Fibroblast of lung (primary cell): ENCODE measurements at places on chromosomes 11 and 22. TPM values are rescaled to one million over a fixed set of nuclear protein-coding genes. Genes with fewer than 3 reads are reported as not detected.
A peak's percentile ranks its signal among the peaks of the same experiment; 100 is the strongest.

DNA sequence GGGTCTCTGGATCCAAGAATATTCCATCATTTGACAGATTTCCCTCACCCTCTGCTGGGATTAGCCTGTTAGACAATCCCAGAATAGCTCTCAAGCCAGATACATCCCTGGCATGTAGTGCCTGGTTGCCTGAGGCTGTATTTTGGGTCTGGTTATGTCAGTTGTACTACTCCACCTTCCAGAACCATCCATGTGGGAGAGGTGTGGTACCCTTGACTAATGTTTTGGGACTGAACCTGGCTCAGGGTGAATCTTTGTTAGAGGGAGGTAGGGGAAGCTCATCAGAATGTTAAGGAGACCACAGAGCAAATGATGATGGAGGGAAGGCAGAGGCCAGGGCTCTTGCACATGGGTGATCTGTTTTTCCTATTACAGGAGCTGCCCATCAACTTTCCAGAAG, 5.2 kb downstream of the C11orf52 start:
- DNase-seq = no peak
- no peaks in the 10 kb centered on the region for H3K27me3 ChIP-seq
- H3K27ac ChIP-seq = peak overlapping the region; percentile 75
- peaks cover 11% of the 10 kb centered on the region for H3K4me1 ChIP-seq
- no peak overlapping the region for H3K4me3 ChIP-seq

DNA sequence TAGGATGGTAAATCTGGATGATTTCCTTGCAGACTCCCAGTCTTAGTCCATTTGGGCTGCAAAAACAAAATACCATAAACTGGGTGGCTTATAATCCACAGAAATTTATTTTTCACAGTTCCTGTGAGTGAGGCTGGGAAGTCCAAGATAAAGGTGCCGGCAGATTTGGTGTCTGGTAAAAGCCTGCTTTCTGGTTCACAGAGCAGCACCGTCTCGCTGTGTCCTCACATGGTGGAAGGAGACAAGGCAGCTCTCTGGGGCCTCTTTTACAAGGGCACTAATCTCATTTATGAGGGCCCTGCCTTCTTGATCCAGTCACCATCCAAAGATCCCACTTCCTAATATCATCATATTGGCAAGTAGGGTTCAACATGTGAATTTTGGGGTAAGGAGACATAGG, 8.9 kb downstream of the USP47 start:
- H3K27ac ChIP-seq = no peak overlapping the region
- H3K27me3 ChIP-seq = no peaks in the 10 kb centered on the region
- H3K4me3 ChIP-seq = no peak overlapping the region
- DNase-seq = no peak
- H3K4me1 ChIP-seq = peaks cover 2% of the 10 kb centered on the region

GRCh38 chr11:87290304-87290922, 252.7 kb downstream of the TMEM135 start:
- H3K27me3 ChIP-seq = no peaks in the 10 kb centered on the region
- H3K27ac ChIP-seq = no peak overlapping the region
- H3K4me3 ChIP-seq = no peak overlapping the region
- peak; percentile 45 for DNase-seq
- H3K36me3 ChIP-seq = no peaks in the 10 kb centered on the region

DNA sequence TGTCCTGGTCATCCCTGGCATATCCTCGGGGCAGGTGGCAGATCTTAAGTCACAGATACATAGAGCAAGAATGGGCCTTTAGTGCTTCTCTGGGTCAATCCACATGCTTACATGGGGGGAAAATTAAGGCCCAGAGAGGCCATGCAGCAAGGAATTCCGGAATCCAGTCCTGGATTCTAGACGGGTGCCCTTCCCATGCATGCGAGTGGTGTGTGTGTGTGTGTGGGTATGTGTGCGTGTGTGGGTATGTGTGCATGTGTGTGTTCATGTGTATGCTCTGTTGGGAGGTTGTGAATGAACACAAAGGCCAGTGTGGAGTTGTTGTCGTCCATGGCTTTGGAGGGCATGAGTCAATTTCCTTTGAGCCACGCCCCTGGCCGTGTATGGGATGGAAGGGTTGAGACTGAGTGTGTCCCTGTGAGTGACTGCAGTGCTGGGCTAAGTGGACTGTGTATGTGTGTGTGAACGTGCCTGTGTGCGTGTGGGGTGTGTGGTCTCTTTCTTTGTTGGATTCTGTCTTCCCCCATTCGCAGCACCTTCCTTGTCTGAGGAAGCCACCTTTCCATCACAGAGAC, 33.4 kb upstream of the EIF3D start:
- no peaks in the 10 kb centered on the region for H3K4me1 ChIP-seq
- no peaks in the 10 kb centered on the region for H3K36me3 ChIP-seq
- DNase-seq = peak; percentile 48
- no peak overlapping the region for H3K27ac ChIP-seq

DNA sequence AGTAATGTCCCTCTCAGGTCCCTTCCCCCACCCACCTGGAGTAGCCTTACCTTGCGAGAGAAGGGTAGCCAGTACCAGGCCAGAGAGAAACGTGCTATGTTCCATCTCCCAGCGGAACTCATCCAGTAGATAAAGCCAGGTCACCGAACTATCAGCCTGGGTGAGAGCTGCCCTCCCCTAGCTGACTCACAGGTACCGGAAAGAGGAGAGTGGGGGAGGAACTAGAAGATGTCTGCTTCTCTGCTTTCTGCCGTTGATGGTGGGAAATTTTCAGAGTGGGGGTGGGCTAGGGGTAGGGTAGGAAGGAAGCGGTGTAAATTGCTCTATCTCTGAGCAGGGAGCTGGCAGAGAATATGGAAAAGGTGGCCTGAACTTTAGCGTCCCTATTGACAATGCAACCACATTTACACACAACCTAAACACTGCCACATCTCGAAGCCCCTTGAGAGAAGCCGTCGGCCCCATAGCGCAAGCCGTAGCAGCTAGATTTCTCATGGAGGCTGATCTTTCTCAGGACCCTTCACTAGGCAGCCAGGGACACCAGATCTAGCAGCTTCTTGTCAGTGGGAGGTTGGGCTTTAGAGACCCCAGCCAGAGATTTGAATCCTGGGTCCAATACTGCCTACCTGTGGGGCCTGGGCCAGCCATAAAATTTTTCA, at the start of gene CD3D:
TSS of gene CD3D (minus strand) at position 203 of the 659 bp plus-strand sequence. CDS start at position 105, 98 bp downstream.
- no peaks in the 10 kb centered on the region for H3K4me1 ChIP-seq
- H3K4me3 ChIP-seq = no peak within 1 kb of the TSS
- no peak within 1 kb of the TSS for H3K27ac ChIP-seq
- no peaks in the 10 kb centered on the region for H3K36me3 ChIP-seq
- peaks cover 3% of the 10 kb centered on the region for H3K27me3 ChIP-seq

DNA sequence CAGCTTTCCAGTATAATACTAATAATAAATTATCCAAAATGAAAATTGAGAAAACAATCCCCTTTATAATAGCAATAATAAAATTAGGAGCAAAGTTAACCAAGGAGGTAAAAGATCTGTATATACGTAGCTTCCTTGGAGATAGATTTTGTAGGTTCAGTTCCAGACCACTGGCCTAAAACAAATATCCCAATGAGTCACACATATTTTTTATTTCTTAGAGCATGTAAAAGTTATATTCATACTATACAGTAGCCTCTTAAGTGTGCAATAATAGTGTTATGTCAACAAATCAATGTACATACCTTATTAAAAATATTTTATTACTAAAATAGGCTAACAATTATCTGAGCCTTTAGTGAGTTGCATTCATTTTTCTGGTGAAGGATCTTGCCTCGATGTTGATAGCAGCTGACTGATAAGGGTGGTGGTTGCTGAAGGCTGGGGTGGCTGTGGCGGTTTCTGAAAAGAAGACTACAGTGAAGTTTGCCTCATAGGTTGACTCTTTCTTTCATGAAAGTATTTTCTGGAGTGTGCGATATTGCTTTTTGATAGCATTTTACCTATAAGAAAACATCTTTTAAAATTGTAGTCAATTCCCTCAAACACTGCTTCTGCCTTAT, 178.5 kb downstream of the ARHGAP42 start:
- no peaks in the 10 kb centered on the region for H3K36me3 ChIP-seq
- H3K4me3 ChIP-seq = no peak overlapping the region
- no peaks in the 10 kb centered on the region for H3K27me3 ChIP-seq
- H3K27ac ChIP-seq = no peak overlapping the region
- H3K4me1 ChIP-seq = no peaks in the 10 kb centered on the region

DNA sequence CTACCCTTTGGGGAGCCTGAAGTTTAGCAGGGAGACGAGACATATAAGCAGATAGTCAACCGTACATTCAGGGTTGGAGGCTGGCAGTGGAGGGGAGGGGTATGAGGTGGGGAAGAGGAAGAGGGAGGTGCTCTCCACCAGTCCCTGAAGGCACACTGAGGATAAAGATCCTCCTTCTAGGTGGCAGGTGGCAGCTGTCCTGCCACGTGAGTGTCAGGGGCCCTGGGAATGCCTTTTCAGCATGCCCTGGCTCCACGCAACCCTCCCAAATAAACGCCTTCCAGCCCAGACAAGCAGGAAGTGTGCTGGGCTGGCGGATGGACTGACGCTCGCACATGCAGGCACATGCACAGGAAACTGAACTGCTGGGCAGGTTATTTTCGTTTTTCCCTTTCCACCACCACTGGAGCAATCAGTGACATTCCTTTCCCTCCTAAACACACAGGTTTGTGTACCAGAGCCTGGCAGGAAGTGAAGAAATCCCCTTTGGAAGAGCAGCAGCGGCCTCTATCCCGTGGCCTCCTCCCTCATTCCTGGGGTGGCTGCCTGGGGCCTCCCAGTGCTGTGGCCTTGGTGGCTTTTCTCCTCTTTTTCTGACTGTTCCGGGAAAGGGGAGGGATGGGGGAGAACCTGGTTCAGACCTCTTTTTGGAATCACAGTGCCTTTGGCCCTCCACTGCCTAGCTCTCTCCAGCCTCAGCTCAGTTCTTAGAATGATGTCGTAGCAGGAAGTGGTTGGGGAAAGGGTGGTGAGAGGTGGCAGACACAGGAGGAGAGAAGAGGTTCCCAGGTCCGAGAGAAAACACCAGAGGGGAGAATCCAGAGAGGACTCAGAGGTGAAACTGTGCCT, 157.0 kb upstream of the TIMP3 start:
- H3K4me1 ChIP-seq = peaks cover 2% of the 10 kb centered on the region
- no peaks in the 10 kb centered on the region for H3K27me3 ChIP-seq
- no peaks in the 10 kb centered on the region for H3K36me3 ChIP-seq
- peak; percentile 48 for DNase-seq
- H3K4me3 ChIP-seq = no peak overlapping the region

FOLR2 gene
- not detected in 2 replicates for total RNA-seq

ZNF74 gene
- 12.3 and 13.0 TPM in 2 replicates for total RNA-seq

LDHAL6A gene
- not detected in 2 replicates for total RNA-seq

CDK2AP2 gene
- 6.4 and 7.8 TPM in 2 replicates for total RNA-seq

NDUFS3 gene
- total RNA-seq = 76.5 and 78.8 TPM in 2 replicates
